ENCODE measurements at places on chromosomes 16 and 17.

- DNase-seq: no peak
- no peak overlapping the region for H3K4me3 ChIP-seq
- no peak overlapping the region for H3K27ac ChIP-seq
- H3K36me3 ChIP-seq: no peaks in the 10 kb centered on the region
- H3K4me1 ChIP-seq: no peaks in the 10 kb centered on the region
- no peaks in the 10 kb centered on the region for H3K27me3 ChIP-seq
Observed at GRCh38 chr17:13520899-13521572, 80.7 kb downstream of the HS3ST3A1 start.

GRCh38 chr17:66200685-66201092, 8.8 kb upstream of the CEP112 start:
- peak; percentile 59 for DNase-seq
- H3K4me1 ChIP-seq: peaks cover 23% of the 10 kb centered on the region

GRCh38 chr16:58462997-58463941, 36.7 kb upstream of the NDRG4 start:
- H3K27me3 ChIP-seq: peaks cover 16% of the 10 kb centered on the region
- H3K36me3 ChIP-seq: no peaks in the 10 kb centered on the region
- DNase-seq: no peak
- H3K4me1 ChIP-seq: peaks cover 10% of the 10 kb centered on the region

- no peaks in the 10 kb centered on the region for H3K4me1 ChIP-seq
- H3K4me3 ChIP-seq: no peak overlapping the region
- no peaks in the 10 kb centered on the region for H3K36me3 ChIP-seq
- H3K27me3 ChIP-seq: no peaks in the 10 kb centered on the region
Observed at GRCh38 chr16:49663081-49664065, 192.5 kb downstream of the ZNF423 start.

DNA sequence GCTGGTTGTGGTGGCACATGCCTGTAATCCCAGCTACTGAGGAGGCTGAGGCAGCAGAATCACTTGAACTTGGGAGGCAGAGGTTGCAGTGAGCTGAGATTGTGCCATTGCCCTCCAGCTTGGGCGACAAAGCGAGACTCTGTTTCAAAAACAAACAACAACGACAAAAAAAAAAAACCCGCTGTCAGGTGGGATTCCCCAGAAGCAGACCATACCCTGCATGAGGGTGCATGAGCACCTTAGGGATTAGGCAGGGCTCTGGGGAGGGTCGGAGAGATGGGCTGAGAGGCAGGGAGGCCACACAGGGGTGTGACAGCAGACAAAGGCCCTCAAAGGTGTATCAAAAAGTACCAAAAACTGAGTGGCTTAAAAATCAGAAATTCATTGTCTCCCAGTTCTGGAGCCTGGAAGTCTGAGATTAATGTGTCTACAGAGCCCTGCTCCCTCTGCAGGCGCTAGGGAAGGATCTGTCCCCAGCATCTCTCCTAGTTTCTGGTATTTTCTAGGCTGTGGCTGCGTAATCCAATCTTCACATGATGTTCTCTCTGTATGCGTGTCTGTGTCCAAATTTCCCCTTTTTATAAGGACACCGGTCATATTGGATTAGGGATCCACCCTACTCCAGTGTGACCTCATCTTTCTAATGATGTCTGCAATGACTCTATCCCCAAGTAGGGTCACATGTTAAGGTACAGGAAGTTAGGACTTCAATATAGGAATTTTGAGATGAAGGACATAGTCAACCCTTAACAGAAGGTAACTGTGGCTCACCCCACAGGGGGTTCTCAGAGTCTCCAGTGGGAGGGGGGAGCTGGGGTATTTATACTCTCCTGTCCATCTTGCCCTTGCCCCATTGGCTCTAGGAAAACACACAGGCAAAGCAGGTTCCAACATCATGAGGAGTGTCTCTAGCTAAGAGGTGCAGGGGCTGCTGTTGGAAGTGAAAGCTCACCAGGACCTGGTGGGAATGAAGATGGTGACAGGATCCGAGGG, 13.6 kb upstream of the TVP23A start:
- H3K4me1 ChIP-seq: no peaks in the 10 kb centered on the region
- DNase-seq: no peak
- no peaks in the 10 kb centered on the region for H3K36me3 ChIP-seq
- no peak overlapping the region for H3K4me3 ChIP-seq
- no peak overlapping the region for H3K27ac ChIP-seq

Measured in CD4-positive, alpha-beta memory T cell (primary cell).